ENCODE measurements at places on chromosomes 11 and 22.

GRCh38 chr22:37186997-37187522 lies 987 bp downstream of the C1QTNF6 start:
- no peak for DNase-seq

GRCh38 chr11:97364047-97364446 lies 974.2 kb downstream of the JRKL start:
- no peak for DNase-seq

DNA sequence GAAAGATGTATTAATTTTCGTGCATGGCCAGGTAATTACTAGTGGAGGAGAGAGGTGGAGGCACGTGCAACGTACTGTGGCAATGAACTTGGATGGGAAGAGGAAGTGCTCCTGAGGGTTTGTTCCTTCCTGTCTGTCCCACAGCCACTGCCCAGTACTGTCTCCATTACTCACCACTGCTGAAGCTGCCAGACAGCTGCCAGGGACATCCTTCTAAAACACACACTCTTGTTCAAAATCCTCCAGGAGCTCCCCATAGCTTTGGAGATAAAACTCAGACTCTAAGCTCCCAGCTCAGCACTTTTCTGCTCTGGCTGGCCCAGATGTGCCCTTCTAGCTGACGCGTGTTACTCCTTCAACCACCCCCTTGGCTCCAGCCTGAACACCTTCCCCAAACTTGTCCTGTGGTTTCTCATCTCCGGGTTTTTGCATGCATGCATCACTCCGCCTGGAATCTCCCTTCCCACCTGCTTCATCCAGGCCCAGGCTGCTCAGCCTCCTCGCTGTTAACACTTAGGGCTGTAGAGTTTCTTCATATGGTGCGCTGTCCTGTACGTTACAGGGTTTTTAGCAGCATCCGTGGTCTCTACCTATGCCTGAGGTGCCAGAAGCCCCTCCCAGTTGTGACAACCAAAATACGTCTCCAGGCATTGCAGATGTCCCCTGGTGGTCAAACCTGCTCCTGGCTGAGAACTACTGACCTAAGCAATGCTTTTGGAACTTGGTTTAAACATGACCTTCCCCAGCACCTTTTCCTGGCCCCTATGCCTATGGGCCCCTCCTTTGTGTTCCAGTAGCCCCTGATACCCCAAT lies 69.5 kb downstream of the C11orf91 start:
- no peak for DNase-seq

GRCh38 chr11:35126000-35126878 lies 12.7 kb upstream of the CD44 start:
- no peak for DNase-seq

DNA sequence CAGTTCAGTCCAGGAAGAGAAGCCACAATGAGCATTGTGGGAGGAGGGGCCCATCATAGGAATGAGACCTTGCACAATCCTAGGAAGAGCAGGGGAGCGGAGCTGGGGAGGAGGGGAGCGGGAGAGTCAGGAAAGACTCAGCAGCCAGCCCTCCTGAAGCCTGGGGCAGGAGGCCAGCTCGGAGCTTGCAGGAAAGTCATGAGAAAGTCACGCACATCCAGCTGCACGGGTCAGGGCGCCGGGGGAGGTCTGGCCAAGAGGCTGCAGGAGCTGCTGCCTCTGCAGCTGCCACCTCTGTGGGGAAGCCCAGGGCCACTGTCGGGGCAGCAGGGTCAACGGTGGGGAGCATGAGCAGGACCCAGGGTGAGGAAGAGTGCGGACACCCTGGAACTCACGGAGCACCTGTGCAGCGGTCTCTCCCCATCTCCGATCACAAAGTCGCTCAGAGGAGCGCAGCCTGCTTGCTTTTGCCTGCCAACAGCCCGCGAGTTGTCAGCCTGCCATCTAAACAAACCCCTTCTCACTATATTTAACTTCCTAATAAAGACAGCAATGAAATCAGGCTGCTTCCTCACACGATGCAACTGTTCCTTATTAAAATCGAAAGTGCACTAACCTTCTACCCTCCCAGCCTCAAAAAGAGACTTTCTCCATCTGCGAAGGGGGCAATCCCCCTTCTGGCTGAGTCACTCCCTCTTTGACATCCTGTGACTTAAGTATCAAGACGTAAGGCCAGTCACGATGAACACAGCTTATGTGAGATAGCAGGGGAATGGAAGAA lies 52.9 kb upstream of the RTL6 start:
- DNase-seq, result no peak

DNA sequence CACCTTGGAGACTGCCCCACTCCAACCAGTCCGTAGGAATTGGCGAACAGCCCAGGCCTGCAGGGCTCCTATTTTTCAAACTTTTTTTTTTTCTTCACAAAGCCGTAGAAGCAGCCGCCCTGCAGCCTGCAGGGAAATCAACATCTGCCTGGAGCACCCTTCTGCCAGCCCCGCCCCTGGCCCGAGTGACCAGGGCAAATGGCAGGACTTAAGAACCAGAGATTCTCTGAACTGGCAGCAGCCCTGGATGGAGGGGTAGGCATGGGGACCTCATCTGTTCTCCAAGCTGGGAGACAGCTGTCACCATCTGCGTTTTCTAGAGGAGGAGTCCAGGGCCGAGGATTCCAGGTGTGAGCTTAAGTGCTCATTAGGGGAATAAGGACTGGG lies 5.6 kb downstream of the SCN2B start:
- DNase-seq, result no peak

- no peak for DNase-seq
These were observed 8.4 kb downstream of the DEAF1 start for GRCh38 chr11:686451-687243.

DNA sequence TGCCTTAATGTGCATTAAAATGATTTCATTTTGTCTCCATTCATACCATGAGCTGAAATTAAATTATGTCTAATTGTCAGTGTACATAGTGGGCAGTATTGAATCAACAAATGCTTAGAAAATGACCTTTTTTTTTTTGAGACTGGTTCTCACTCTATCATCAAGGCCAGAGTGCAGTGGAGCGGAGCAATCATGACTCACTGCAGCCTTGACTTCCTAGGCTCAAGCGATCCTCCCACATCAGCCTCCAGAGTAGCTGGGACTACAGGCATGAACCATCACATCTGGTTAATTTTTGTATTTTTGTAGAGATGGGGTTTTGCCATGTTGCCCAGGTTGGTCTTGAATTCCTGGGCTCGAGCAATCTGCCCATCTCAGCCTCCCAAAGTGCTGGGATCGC lies 117.0 kb upstream of the BLID start:
- DNase-seq, result no peak

Measured in CMK (cell line).